ENCODE measurements at places on chromosomes 3 and 15. TPM values are rescaled to one million over a fixed set of nuclear protein-coding genes. Genes with fewer than 3 reads are reported as not detected.
A peak's percentile ranks its signal among the peaks of the same experiment; 100 is the strongest.

Gene STAB1
- 6.1 TPM for total RNA-seq

DNA sequence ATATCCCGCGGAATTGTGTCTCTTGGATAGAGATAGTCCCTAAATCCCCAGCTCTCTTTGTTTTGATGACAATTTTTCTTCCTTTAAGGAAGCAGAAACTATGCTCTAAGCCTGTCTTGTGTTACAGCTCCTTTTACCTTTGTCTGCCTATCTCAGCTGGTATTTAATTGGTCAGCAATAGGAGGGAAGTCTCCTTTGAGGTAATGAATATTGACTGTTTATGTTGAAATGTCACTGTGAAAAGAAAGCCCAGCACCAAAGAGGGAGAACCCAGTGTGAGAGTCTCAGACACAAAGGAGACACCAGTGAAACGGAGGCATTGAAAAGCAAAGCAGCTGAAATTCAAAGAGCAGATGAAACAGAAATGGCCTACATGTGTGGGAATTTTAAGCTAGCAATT, 372.6 kb downstream of the NR2F2 start:
- H3K27me3 ChIP-seq = peaks cover 2% of the 10 kb centered on the region
- H3K4me3 ChIP-seq = no peak overlapping the region
- H3K4me1 ChIP-seq = no peaks in the 10 kb centered on the region
- H3K36me3 ChIP-seq = no peaks in the 10 kb centered on the region

GRCh38 chr15:89385596-89386331, 51.1 kb upstream of the POLG start:
- DNase-seq = no peak
- no peak overlapping the region for H3K27ac ChIP-seq
- H3K4me3 ChIP-seq = no peak overlapping the region
- peaks cover 19% of the 10 kb centered on the region for H3K27me3 ChIP-seq
- peaks cover 2% of the 10 kb centered on the region for H3K36me3 ChIP-seq
- no peaks in the 10 kb centered on the region for H3K4me1 ChIP-seq

DNA sequence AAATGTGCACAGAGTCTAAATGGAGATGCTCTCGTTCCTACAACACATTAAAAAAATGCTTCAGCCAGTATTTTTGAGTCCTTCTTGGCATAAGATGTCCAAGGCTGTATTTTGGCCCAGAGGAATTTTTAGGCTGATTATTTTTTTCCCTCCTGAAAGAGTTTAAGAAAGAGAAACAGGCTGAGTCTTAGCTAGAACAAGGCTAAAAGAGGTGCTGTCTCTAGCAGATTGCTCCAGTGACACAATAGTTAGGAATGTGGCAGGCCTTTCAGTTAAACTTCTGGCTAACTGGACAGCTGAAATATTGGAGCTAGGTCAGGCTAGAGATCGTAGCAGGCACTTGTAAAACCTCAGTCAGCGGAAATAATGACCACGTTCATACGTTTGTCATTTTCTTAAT, 271.4 kb upstream of the RARB start:
- H3K27ac ChIP-seq = no peak overlapping the region
- H3K4me1 ChIP-seq = no peaks in the 10 kb centered on the region
- H3K4me3 ChIP-seq = no peak overlapping the region
- H3K27me3 ChIP-seq = no peaks in the 10 kb centered on the region
- no peaks in the 10 kb centered on the region for H3K36me3 ChIP-seq

GRCh38 chr3:189721873-189722665, 90.9 kb downstream of the TP63 start:
- H3K27me3 ChIP-seq = no peaks in the 10 kb centered on the region
- H3K27ac ChIP-seq = no peak overlapping the region
- H3K36me3 ChIP-seq = no peaks in the 10 kb centered on the region
- H3K4me1 ChIP-seq = no peaks in the 10 kb centered on the region
- no peak overlapping the region for H3K4me3 ChIP-seq

DNA sequence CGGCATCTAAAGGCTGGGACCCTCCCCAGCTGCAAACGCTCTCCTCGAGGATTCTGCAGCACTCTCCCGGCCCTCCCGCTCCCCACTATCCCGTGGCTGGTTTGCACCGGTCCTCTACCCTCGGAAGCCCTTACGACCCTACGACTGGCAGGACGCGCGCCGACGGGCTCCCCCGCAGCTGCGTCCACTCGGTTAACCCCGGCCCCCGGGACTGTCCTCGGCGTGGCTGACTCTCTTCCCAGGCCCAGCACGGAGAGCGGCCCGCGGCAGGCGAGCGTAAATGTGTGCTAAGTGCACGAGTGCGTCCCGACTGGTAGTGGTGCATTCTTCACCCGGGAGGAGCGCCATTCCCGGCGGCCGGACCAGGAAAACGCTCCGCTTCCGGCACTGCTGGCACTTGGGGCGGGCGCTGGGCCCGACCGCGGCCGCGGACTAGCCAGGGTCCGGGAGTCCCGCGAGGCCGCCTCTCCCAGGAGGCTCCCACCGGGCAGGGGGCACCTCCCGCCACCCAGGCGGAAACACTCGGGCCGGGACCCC, 508 bp downstream of the GORASP1 start:
- no peak for DNase-seq
- peak overlapping the region; percentile 82 for H3K4me3 ChIP-seq
- no peaks in the 10 kb centered on the region for H3K27me3 ChIP-seq

All from naive thymus-derived CD8-positive, alpha-beta T cell (primary cell).